ENCODE measurements at places on chromosomes 3 and 15. TPM values are rescaled to one million over a fixed set of nuclear protein-coding genes. Genes with fewer than 3 reads are reported as not detected.
A peak's percentile ranks its signal among the peaks of the same experiment; 100 is the strongest.

FBXW12 gene
- not detected for total RNA-seq

DNA sequence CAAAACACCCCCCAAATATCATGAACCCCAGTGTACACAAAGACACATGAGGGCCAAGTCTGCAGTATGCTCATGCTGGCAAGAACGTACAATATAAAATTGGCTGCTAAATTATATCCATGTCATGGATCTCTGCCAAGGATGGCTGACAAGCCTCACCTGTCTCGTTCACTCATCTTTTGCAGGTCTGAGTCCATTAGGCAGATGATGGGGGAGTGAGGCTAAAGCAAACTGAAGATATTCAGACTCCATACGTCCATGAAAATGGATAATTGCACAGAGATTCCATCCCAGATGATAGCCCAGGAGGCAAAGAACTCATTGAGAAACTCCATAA is 122.3 kb upstream of the PTPRG start:
- DNase-seq, result no peak

- peak; percentile 35 for DNase-seq
These were observed 768 bp downstream of the ANO10 start for GRCh38 chr3:43620831-43621655.

DNA sequence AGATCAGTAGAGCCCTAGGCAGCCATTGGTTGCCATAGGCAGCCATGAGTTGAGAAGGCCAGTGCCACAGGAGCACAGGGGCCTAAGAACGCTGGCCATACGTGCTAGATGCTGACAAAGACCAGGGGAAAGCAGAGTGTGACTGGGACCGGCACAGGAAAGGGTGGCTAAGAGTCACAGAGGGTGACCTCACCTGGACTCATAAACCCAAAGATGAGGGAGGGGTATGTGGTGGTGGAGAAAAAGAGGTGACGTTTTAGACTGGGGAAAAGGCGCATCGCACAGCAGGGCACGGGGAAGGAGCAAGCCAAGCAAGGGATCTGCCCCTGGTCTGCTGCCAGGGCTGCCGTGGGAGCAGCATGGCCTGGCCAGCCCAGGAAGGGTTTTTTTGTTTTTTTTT is 122.5 kb downstream of the VGLL4 start:
- no peak for DNase-seq

GRCh38 chr3:43747641-43748040 is 56.9 kb downstream of the ABHD5 start:
- no peak for DNase-seq

DNA sequence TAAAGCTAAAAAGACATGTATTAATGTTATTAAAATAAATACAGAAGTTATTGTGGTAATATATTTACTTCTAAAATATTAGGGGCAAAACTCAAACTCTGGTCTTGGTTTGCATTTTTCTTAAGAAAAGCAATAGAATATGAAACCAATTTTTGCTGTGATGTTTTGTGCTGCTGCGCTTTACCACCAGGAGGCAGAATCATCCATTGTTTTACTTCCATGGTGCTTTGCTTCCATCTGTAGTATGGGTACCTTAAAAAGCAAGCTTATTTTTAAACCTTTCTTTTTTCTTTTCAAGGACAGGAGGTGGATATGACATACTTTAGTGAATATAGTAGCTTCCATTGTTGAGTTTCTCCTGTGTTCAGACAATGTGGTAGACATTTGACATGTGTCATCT is 46.6 kb upstream of the MRPL3 start:
- no peak for DNase-seq

GRCh38 chr3:122410111-122410510 is 5.8 kb downstream of the WDR5B start:
- no peak for DNase-seq

Data from mammary epithelial cell (primary cell).